Tibial nerve (tissue), 4 donors: ENCODE measurements at places on chromosomes 7 and 10.

DNA sequence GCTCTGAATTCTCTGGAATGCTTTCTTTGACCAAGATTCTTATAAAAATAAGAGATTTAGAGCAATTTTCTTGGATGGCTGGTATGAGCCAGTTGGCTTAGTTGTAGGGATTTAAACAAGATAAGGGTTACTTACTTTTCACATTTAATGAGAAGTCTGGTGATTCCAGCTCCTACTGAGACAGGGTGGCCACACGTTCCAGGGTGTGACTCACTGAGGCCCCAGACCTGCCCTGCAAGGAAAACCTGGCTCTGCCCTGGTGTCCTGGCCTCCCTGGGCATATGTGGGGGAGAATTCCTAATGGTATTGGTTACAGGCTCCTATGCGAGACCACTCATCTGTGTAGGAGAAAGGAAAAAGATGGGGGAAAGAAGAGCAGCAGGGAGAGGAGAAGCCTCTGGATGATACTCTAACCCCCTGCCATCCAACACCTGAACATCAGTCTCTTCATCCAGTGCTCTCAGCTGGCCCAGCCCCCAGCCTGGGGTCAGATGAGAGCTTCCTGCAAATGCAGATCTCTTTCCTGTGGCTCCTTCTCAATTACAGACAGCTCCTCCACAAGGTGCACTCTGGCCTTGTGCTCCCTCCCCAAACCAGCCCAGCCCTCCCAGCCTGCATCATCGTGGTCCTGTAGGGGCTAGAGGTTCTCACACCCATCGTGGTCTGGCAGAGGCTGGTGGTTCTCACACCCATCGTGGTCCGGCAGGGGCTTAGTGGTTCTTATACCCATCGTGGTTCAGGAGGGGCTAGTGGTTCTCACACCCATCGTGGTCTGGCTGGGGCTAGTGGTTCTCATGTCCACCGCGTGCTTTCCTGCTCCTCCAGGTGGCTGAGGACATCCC, 139.9 kb downstream of the EGFR start:
- DNase-seq: no peak

- no peak for DNase-seq
Observed at GRCh38 chr10:102678068-102678400, 33.8 kb downstream of the TRIM8 start.

GRCh38 chr7:92708111-92709042, 118.2 kb upstream of the FAM133B start:
- DNase-seq: no peak

DNA sequence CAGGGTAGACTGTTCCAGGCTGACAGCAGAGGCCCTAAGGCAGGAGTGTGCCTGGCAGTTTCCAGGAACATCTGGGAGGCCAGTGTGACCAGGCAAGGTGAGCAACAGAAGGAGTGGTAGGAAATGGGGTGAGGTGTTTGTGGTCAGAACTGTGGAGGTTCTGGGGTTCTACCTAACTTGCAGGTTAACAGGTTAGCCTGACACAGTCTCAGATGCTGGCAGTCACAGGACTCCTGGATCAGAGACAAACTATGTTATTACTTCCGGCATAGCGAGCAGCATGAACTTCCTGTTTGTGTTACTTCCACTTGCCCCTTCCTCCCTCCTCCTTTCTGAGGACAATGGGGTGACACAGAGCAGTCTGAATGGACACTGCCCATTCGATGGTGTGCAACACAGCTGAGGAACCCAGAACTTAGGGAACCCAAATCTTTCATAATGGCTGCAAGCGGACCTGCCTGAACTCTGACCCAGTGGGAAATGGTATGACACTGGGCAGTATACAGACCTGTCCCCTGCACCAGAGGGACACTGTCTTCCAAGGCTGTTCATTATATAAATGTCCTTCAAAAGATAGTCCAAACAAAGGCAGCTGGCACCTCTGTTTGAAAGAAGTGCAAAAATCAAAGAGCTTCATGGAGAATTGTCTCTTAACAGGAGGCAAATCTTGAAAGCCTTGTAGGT, 3.9 kb upstream of the SAR1A start:
- DNase-seq: no peak

DNA sequence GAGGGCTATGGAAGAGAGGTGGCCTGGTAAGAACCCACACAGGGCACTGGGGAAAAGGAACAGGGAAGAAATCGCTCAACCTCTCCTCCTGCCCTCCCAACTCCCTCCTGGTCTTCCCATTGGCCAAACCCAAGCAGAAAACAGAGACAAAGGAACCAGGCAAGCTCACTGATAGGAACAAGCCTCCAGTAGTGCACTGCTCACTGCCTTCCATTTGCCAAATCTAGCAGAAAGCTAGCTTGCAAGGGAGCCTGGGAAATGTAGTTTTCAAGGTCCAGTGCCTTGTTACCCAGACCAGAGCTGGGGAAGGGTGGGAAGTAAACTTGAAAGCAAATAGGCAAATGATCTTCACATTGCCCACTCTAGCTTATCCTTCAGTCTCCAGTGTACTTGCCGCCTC, 556.1 kb upstream of the AUTS2 start:
- no peak for DNase-seq
